ENCODE measurements at places on chromosomes 13 and 19.
A peak's percentile ranks its signal among the peaks of the same experiment; 100 is the strongest.

- DNase-seq, result no peak
These were observed 111.9 kb downstream of the KCNRG start for GRCh38 chr13:50126993-50127725.

DNA sequence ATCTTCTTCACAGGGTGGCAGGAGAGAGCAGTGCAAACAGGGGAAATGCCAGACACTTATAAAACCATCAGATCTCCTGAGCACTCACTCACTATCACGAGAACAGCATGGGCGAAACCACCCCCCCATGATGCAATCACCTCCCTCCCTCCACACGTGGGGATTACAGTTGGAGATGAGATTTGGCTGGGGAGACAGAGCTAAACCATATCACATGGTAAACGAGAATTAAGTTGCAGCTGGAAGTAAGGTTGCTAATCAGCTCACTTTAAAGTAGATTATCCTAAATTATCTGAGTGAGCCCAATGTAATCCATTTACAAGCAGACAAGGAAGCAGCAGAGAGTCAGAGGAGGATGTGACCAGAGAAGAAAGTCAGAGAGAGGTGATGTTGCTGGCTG lies 102.2 kb upstream of the IPO5 start:
- DNase-seq, result no peak

- DNase-seq, result peak; percentile 45
These were observed 8.1 kb downstream of the STK11 start for GRCh38 chr19:1213391-1214286.

DNA sequence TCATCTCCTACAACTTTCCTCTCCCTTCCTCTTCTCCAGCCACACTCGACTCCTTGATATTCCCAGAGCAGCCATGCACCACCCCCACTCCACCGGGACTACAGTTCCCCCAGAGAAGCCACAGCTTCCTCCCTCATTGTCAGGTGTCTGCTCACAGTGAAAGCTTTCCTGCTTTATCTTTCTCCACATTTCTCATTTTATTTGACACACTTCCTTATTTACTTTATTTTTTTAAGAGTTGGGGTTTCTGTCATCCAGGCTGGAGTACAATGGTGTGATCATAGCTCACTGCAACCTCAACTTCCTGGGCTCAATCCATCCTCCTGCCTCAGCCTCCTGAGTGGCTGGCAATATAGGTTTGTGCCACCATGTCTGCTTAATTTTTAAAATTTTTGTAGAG lies 464.6 kb downstream of the MYO16 start:
- no peak for DNase-seq

DNA sequence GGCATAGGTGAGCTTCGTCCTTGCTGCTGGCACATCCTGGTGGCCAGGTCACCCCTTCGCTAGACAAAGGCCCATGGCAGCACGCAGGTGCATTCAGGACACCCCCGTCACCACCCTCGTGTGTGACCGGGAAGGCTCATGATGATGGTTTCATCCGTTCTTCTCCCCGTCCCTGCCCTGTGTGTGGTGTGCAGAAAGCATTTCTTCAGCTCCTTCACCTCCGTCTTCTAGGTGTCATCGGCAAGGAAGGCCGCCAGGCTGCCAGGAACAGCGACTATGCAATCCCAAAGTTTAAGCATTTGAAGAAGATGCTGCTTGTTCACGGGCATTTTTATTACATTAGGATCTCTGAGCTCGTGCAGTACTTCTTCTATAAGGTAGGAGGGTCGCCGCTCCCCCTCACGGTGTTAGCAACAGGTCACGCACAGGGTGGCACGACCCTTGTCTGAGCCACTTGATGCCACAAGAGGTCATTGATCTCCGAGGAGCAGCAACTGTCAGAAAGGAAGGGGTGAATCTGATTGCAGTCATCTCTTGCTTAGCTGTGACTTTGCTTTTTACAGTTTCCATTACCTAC lies 111.0 kb upstream of the MCF2L start:
- no peak for DNase-seq

DNA sequence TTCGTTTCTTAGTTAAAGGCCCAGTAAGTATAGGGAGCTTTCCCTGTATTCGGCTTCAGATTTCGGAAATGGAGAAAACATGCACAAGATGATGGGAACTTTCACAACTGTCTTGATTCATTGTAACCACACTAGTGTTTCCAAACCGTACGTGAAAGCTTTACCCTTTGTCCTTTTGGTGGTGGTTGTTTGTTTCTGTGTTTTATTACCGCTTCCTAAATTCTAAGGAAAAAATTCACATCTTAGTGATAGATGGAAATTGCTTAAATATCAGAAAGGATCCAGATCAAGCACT lies 504 bp upstream of the VWA8 start:
- no peak for DNase-seq

DNA sequence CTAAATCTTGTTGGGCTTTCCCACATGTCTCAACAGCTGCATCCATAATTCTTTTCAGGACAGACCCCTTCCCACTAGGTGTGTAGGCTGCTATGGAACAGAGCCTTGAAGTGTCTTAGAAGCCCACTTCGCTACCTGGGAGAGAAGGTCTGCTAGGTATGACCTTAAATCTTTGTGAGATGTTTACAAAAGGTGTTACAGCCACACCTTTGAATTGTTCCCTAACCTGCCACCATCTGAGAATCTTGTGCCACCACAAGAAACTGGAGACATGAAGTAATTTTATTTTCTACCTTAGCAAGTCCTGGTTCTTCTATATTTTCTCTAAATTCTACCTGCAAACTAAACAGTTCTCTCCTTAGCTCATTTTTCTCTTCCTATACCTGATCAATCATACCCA lies 67.4 kb upstream of the IL17D start:
- DNase-seq, result no peak

All from T1000 (cell line).